ENCODE measurements at places on chromosomes 5 and 9. TPM values are rescaled to one million over a fixed set of nuclear protein-coding genes. Genes with fewer than 3 reads are reported as not detected.

The CYLC2 gene
- total RNA-seq: not detected

The OR1Q1 gene
- total RNA-seq: not detected

The EGR1 gene
- 68.6 TPM for total RNA-seq

The DNM1 gene
- total RNA-seq: 22.6 TPM

The NRG2 gene
- total RNA-seq: 1.9 TPM

The TBC1D13 gene
- 29.0 TPM for total RNA-seq

The CENPK gene
- 3.5 TPM for total RNA-seq

The MRRF gene
- total RNA-seq: 44.9 TPM

The DOCK8 gene
- 46.5 TPM for total RNA-seq

The PCDHB13 gene
- 5.9 TPM for total RNA-seq

Measured in kidney (tissue), 22 donors.